Spinal cord (tissue), 10 donors: ENCODE measurements at places on chromosomes 13 and 19.

- DNase-seq: no peak
Observed at GRCh38 chr13:26628706-26629105, 71.2 kb downstream of the WASF3 start.

DNA sequence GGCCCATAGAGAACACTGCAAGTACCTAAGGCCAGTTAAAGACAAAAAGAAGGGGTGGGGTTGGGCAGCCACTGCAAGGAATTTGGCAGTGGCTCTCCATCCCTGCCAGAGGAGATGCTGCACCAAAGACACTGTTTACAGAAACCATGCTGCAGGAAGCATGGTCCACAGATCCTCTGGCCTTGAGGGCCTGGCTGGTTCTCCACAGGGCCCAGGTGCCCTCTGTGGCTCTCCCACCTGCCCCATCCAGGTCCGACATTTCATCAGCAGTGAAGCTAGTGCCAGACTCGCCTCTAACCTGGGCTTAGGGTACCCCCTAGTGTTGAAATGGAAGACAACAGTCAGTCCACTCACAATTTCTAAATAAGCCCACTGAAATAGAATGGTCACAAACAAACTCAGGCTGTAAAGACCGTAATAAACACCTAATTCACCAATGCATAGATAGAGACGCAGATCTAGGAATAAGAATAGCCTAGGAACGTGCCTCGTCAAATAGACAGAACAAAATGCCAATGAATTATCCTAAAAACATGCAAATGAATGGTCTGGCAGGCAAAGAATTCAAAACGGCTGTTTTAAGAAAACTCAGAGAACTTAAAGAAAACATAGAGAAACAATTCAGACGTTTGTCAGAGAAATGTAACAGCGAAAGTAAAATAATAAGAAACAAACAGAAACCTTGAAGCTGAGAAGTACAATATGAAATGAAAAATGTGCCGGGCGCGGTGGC, 23.3 kb downstream of the LYPD4 start:
- no peak for DNase-seq

DNA sequence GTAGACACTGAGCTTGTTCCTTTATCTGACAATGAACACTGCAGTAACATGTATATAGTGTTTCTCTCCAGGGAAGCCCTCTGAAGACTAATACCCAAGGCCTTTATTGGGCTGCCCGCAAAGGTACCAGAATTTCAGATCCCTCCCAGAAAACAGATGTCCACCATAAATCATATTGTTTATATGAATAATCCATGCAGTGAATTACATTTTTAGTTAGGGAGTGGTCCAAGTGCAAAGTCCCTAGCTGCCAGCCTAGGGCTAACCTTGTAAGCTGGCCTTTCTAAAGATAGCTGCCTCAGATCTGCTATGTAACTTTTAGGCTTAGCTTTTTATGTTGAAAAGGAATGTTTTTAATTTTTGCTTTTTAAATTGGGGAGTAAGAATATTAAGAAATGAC, 44.7 kb downstream of the TDRD3 start:
- DNase-seq: no peak

- no peak for DNase-seq
Observed at GRCh38 chr13:111049791-111050538, 65.1 kb upstream of the ARHGEF7 start.
